Stimulated activated CD8-positive, alpha-beta memory T cell treated with anti-CD3 and anti-CD28 coated beads, Interleukin-7, amount 100 ng/mL, for 4 hours (primary cell): ENCODE measurements at places on chromosomes 2 and 18.

- DNase-seq, result no peak
Observed at GRCh38 chr2:106053116-106053515, 141.0 kb downstream of the UXS1 start.

DNA sequence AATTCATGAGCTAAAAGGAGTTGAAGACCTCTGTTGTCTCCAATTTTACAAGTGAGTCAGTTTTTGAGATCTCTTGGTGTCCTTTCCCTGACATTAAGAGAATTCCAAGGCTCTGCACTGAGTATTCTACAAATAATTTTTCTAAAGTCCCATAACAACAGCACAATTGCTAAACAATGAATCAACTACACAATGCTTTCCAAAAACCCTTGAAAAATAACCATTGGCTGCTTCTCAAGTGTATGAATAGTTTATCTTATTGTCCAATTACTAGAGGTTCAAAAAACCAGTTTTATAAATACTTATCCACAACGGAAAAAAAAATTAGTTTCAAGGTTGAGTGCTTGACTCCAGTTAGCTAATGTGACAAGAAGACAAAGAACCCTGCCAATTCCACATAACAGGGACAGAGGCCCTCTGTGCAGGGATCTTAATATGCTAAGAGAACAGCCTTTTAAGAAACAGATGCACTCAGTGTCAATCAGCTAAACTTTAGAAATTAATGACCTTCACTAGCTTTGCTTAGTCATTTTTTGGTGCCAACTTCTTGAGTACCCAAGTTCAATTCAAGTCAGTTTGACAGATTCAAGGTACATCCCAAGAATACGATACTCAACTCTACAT is 266.6 kb upstream of the CYP26B1 start:
- DNase-seq, result no peak

DNA sequence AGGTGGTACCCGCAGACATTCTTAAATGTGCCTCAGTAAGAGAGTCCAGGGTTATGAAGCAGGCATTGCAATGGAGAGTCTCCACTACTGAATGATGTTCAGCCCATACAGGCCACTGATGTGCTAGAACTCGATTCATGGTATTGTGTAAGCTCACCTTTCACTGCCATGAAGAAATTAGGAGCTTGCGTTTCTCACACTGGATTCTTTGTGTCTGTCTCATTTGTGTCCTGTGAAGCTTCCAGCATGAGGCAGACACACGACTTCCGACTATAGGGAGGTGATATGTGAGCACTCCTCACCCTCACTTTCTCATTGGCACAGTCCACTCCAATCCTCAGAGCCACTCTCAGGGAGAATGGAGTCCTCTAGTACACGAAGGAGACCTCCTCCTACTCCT is 677.4 kb upstream of the RAB6C start:
- no peak for DNase-seq

DNA sequence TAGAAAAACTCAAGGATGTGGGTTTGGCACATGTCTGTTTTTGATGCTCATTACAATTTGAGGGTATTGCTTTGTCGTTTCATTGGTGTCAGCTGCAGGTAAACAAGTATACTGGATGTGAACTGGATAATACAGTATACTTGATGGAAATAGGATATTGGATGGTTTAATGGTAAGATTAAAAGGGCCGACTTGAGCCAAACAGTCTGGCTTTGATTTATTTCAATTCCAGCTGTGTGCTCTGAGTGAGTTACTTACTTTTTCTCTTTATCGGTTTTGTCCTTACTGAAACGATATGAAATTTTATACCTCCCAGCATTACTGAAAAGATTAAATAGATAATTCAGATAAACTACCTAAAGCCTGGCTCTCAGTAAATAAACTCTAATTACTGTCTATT is 227.6 kb downstream of the ASXL3 start:
- no peak for DNase-seq

DNA sequence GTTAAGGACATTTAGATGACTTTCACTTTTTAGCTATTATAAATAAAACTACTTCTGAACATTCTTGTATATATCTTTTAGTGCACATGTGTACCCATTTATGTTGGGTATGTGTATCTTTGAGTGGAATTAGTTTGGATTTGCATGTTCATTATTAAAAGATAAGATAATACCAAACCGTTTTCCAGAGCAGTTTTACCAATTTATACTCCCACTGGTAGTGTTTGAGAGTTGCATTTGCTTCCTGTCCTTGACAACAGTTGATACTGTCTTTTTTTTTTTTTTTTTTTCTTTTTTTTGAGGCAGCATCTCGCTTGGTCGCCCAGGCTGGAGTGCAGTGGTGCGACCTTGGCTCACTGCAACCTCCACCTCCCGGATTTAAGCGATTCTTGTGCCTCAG is 23.3 kb downstream of the SLC30A6 start:
- DNase-seq, result no peak

DNA sequence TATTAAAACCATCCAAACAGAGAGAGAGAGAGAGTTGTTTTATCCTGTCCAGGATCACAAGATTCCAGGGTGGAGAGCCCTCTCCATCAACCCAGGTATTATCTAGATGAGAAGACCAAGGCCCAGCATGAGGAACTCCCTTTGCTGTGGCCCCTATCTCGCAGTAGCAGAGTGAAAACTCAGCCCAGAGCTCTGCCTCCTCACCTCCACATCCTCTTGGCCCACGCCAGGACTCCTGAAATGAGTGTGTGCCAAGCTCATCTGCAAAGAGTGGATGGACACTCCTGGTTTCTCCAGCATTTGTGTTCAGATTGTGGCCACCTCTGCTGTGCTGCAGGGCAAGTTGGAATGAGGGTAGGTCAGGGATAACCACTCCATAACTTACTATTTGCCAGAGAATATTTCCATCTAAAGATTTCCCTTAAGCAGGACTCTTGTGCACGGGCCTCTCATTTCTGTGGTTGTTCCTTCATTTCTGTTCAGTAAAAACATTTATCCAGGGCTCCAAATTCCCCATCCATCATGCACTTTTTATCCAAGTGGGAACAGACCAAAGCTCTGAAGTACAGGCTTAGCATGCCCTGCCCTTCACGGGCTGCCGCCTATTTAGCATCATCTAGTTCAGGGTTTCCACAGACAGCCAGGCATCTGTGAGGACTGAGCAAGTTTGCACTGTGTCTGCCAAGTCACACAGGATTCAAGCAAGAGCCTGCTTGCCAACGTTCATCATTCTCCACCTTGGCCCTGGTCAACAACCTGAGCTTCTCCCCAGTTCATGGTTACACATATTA is 583.2 kb upstream of the ID2 start:
- DNase-seq, result no peak

DNA sequence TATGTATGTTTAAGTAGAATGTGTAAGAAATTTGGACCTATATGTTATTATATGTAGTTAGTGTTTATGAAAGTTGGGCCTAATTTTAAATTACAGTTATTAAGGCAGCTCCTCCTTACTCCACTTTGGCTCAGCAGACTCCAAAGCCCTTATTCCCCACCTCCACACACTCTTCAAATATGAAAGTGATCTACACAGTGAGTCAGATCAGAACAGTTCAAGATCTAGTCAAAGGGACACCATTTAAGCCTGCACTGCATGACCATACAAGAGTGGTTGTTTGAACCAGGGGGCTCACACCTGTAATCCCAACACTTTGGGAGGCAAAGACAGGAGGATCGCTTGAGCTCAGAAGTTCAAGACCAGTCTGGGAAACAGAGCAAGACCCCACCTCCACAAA is 21.2 kb upstream of the PMAIP1 start:
- DNase-seq, result no peak

DNA sequence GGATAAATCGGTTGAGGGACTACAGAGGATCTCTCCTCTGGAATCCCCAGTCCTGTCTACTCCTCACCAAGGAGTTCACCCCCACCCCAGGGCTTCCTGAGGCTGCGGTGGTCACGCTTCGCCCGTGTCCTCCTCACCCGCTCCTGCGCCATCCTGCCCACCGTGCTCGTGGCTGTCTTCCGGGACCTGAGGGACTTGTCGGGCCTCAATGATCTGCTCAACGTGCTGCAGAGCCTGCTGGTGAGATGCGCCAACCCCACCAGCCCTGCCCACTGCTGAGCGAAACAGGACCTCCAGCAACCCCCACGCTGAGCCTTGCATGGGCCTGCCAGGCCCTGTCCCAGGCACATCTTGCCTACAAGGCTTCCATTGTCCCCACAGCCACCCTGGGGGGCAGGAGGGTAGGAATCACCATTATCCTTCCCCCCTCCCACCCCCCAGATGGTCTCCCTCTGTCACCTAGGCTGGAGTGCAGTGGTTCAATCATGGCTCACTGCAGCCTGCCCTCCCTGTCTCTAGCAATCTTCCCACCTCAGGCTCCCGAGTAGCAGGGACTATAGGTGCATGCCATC is 6.7 kb upstream of the CTDSP1 start:
- DNase-seq, result no peak
